NCI-H1092 (cell line): ENCODE measurements at places on chromosomes 6 and 20.

DNA sequence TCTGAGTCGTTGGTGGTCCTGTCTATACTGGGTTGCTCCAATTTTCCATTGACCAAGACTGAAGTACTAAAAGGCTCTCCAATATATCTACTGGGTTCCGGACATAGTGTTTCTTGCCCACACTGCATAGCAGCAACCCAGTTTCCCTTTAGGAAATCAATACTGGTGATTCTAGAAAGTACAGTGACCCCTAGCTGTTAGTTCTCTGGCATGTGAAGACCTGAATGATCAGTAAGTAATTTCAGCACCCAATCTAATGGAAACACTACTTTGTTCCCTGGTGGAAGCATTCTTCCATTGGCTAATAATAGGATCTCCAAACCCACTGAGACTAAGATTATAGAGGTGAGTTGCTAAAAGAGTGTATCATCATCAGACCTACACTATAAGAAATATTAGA lies 40.8 kb upstream of the STMND1 start:
- no peak for DNase-seq

- no peak for DNase-seq
Measured at GRCh38 chr6:7687145-7688111, 38.5 kb upstream of the BMP6 start.

DNA sequence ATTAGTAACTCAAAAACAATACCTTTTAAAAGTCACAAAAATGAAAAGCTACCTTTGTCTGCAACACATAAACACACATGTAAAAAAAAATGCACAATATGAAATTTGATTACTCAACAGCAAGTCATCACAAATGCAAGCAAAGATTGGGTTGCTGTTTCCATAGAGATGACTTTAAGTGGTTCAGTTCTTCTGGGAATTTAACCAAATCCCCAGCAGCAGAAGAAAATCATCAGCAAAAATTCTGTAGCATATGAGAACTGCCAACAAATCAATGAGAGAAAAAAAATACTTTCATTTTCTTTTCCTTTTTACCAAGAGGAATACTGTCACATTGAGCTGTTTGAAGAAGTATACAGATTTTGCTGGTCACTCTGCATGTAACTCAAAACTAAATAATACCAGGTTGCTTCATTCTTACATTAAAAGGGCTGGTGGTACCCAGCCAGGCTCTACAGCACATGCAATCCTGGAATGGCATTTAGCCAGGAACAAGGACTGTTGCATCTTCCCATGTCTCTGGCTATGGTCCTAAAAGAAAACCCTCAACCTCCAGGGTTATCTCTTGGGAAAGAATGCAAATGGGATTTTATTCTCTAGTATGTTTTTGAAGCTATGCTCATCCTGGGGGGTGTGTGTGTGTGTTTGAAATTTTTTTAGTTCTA lies 158.3 kb downstream of the OPRM1 start:
- DNase-seq, result no peak

DNA sequence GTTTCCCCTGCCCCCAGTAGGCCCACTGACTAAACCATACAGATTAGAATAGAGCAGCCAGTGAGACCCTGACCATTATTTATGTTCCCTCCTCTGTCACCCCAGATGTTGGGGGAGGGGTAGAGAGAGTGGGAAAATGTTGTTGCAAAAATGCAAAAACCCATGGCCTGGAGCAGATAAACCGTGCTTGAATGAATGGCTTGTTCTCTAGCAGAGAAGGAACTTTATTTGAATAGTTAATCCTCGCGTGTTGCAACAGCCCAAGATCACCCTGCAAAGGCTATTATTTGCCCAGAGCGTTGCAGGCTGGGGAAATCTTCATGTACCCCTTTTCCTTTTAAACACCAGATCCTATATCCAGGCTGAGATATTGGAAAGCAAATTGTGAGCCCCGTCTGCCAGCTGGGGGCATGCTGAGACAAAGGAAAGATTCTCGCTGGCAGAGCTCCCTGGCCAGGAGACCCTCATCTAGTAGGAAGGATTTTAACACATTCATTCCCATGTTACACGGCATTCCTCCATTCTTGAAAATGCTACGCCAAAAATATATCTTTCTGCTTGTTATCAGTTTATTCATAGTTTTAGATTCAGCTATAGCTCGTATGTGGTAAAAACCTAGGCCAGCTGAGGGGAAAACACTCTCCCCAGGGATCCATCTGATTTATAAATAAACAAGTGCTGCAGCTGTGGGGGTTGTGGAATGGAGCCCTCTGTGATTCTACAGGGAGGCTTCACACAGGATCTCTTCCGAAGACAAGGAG lies 53.0 kb downstream of the LINC00237 start:
- DNase-seq, result peak; percentile 50

- no peak for DNase-seq
Measured at GRCh38 chr20:4166726-4167035, 151.3 kb upstream of the RNF24 start.

DNA sequence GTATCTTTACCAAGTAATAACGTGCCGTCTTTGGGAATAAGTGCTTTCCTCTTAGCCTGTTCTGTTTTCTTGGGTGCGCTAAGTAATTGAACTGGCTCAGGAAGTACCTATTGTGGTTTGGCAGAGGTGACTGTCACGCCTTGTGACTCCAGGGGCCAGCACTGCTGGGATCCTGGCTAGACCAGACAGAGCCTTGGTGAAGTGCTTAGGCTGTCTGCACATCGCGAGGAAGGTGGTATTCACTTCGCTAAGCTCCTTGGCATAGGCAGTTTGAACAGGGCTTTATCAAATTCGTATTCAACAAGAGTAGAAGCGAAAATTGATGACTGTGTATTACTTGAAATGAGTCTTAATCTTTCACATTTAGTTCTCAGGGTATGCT lies 17.6 kb downstream of the PRDM1 start:
- DNase-seq, result no peak

DNA sequence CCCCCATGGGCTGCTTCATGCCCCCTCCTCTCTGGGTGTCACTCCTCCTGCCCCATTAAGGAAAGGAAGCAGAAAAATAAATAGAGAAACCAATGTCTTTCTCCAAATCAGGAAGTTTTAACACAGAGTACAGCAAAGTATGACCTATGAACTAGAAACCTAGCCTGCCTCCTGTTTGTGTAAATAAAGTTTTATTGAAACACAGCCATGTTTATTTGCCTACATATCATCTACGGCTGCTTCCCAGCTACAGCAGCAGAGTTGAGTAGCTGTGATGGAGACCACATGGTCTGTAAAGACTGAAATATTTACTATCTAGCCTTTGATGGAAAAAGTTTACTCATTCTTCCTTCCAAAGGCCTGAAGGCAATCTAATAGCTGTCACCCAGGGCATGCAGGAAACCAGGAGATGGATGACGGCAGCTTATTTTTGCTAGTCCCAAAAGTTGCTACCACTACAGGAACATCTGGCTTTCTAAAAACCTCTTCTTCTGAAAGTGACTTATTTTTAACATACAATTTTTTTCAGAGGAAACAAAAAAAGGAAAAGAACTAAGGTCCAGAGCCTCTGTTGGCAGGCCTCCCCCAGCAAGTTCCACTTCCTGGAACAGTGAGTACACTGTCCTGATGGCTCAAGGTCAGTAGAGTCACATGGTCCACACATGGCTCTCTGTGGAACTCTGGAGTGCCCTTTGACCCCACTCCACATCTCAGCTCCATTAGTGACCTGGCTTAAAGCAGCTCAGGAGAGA lies 287.8 kb downstream of the PTPRT start:
- DNase-seq, result no peak

- DNase-seq, result no peak
Measured at GRCh38 chr6:165545806-165546205, 117.2 kb downstream of the PDE10A start.

DNA sequence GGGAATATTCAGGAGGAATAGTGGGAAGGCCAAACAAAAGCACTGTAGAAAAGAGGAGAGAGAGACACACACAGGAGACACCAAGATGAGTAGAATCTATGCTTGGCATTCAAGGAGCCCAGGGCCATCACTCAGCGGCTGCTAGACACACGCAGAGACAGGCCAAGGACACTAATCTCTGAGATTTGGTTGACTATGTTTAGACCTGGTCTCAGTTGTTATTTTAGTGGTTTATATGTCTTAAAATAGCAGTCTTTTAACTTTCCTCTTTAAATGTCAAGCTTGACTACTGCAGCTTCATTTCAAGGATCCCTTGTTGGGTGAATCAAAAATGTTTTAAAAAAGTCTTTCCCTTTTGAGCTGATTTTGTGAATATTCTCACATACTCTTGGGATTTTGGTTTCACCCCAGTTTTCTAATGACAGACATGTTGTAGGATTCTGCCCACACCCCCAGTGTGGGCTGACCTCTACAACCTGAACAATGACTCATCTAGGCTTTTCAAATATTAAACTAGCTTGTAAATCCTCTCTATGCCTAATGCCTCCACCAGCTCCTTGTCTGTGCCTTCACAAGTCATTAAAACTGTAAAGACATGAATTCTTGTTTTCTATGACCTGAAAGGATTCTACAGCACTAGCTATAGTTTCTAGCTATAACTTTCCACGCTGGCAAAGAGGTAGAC lies 142.7 kb upstream of the EXOC2 start:
- DNase-seq, result no peak

DNA sequence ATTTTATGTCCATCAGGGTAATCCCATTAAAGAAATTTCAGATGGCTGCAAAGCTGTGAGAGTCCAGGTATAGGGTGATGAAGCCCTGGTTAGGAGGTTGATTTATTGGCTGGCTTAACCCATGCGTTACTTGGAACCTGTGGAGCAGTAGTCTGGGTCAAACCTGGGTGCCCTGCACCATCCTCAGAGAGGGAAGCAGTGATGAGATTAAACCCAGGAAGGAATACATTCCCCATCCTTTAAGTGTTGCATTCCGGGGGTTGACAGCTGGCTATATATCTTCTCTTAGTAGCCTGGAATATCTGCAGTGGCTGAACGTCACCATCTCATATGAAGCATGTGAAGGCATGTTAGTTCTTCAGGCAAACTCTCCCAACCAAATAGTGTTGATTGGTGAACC lies 44.9 kb upstream of the JAG1 start:
- no peak for DNase-seq
